Stimulated activated CD4-positive, alpha-beta T cell treated with anti-CD3 and anti-CD28 coated beads, Interleukin-15, amount 100 ng/mL, for 24 hours (primary cell): ENCODE measurements at places on chromosomes 2 and 18.

DNA sequence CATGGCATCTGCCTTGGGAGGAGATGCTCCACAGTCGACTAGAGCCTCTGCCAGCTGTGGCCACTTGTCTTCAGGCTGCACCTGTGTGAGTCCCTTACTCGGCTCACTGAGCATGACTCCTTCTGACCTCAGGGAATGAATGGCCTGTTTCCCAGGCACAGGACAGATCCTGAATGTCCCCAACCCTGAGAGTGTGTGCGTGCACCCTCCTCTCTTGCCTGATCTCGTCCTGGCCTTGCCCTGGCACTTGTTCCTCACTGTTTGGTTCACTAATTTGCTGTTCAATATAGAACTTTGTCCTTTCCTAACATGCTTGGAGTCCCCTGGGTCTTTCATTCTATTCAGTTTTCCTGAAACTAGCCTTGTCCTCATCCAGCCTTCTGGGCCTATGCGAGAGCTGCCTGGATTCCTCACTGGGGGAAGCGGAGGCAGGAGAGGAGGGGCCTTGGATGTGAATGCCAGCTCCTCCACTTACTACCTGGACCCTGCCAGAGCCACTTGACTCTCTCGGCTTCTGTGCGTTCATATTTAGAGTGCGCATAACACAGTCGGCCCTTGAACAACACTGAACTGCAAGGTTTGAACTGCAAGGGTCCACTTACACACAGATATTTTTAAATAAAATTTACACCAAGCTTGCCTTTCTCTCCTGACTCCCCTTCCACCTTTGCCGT lies 184.8 kb downstream of the ACKR3 start:
- no peak for DNase-seq

DNA sequence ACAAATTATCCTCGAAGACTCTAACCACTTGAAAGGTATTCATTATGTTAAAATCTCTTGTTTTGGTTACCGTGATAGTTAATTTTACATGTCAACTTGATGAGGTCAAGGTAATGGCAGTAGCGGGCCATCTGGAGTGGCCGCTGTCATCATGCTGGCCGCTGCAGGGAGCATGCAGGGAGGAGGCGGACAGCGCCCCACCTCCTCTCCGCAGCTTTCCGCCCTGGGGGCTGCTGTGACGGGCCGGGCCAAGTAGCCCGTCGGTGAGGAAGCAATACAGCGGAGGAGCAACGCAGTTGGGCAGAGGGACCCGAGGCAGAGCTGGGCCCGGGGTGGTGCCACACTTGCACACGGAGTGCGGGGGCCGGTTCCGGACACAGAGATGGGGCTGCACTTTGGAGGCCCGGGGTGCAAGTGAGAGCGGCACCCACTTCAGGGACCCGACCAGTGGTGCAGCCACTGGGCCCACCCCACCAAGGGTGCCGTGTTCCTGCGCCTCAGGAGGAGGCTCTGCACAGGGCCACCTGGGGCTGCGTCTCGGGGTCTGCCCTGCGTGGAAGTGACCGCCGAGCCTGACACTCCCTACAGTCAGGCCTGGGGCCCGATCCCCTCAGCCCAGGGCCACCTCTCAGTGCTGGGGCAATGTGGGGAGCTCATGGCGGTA lies 452.4 kb downstream of the LRATD1 start:
- no peak for DNase-seq

DNA sequence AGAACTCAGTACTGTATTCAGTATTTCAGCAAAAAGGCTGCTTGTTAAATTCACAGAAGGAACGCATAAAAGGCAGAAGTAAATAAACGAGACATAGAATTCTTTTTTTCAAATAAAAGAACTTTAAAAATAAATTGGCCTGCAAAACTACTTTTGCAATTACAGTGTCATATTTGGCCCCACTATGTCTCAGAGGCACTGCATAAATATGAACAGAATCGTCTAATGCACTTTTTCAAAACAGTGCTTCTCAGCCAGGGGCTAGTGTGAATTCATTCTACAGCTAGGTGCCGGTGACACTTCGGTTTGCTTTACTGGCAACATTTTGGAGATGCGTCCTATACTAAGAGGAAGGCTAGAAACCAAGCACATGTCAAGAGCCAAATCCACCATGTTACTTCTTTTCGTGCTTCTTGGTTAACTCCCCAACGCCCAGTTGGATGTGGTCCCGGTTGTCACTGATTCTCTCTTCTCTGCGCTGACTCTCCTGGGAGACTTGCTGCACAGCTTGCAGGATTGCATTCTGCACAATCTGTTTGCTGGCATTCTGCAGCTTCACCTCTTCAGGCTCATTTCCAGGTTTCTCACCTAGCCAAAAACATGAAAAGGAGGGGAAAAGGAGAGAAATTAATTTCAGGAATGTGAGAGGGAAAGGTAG lies 51.8 kb downstream of the AKAIN1 start:
- DNase-seq = no peak

DNA sequence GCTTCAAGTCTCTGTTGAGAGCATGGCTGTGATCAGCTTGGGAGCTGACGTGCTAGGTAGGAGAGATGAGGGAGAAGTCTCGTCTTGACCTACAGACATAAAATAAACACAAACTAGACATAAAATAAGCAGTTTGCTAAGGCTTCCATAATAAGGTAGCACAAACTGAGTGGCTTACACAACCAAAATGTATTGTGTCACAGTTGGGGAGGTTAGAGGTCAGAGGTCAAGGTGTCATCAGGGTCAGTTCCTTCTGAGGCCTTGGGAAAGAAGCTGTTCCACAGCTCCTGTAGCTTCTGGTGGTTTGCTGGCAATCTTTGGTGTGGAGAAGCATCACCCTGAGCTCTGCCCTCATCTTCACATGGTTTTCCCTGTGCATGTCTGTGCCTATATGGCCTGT lies 20.2 kb downstream of the DAW1 start:
- DNase-seq = no peak

GRCh38 chr2:240304746-240305161 lies 130.7 kb upstream of the GPC1 start:
- DNase-seq = no peak

DNA sequence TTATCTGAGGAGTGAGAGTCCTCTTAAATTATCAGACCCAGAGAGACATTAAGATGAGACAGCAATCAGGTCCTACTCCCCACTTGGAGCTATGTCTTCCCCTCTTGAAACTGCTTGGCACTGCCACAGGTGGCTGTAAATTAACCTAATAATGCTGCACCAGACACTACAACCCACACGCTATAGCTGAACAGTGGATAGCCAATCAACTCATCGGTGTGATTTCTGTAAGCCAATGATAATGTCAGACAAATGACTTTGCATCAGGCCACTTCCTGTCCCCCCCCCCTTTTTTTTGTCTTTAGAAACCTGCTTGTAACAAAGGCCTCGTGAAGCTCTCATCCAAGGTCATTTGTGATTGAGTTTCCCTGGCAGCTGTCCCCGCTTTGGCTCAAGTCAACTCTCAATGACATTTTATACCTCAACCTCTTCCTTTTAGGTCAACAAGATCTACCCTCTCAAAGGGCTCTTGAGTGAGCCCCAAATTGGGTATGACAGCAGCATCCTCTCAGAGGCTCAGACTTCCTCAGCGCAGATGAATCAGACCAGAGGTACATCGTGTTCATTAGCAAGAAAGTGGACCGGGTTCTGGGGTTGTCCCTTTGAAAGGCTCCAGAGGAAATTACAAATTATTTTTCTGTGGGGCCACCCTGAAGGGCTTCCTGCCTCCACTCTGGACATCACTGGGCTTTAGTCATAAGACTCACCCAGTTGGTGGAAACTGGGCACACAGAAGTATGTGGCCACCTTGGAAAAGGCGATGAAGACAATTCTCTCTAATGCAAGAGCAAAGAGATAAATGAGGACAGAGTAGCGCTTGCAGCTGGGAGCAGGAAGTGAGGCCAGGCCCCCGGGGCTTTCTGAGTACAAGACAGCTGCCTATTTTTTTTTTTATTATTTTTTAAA lies 73.6 kb downstream of the COPS8 start:
- no peak for DNase-seq

GRCh38 chr2:213238753-213239495 lies 45.3 kb upstream of the SPAG16 start:
- no peak for DNase-seq

- no peak for DNase-seq
These were observed 214.1 kb downstream of the MEIS1 start for GRCh38 chr2:66649006-66649405.

DNA sequence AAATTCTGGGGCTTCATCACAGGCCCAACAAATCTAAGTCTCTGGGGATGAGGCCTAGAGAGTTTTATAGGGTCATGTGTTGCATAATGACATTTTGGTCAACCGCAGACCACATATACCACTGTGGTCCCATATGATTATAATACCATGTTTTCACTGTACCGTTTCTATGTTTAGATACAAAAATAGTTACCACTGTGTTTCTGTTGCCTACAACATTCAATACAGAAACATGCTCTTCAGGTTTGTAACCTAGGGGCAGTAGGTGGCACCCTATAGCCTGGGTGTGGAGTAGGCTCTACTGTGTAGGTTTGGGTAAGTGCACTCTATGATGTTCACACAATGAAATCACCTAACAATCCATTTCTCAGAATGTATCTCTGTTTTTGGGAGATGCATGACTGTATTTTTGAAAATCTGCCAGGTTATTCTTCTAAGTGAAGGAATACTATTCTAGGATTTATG lies 485.2 kb downstream of the PTPRM start:
- no peak for DNase-seq

- no peak for DNase-seq
These were observed 207.0 kb downstream of the HNMT start for GRCh38 chr2:138171244-138171643.

DNA sequence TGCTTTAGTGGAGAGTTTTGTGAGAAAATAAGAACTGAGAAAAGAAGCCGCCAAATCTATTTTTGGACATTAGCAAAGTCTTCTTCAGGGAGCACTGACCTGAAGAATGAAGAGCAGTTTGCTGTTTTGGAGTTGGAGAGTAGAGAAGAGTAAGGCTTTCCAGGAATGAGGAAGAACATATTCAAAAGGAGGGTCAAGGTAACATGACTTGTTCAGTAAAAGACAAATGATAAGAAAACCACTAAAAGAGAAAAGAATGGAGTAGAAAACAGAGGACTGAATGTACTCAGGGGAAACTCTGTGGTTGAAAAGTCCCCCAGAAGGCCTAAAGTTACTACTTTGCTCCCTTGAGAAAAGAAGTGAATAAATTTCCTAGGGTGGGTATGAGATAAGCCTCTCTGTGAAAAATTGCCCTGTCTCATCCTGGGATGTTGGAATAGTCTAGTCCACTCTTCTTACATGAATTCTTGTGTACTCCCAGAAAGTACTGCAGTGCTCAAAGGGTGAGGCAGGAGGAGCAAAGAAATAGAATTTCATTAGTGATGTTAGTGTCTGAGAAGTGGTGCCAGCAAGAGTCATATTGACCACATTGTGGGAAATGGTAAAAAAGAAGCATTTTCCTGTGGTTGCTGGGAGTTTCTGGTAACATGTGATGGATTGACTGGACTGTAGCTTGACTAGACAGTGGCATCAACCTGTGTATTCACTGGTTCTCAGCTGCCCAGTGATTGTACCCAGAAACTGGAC lies 27.8 kb downstream of the MBD5 start:
- no peak for DNase-seq
